ENCODE measurements at places on chromosomes 5 and 9.

DNA sequence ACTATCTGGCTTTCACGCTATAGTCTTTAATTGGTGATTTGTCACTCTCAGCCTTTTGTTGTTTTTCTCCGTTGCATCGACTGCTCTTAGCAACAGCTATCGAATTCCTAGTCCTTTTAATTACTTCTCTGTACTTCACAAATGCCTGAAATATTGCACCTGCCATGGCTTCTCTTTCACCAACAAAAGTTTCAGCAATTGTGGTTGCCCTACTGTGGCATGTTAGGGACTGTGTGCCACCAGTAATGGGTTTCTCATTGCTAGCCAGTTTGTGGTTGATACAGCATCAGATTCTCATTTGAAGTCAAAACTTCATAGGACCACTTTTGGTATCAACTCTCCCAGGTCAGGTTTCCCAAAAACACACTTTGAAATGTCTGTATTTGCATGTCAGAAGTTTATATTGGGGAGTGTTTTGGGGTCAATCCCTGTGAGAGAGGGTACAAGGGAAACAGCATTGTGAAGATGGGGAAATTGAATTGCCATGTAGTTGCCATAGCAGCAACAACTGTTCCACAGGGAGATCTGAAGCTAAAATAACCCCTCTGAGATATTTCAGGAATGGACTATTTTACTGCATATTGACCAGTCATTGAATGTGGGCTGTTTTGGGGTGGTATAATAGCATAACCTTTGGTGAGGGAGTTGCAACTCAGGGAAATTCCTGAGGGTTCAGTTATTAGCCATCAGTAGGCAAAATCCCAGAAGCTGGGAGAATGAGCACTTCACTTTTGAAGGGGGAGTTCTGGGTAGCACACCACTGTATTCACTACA is 99.2 kb downstream of the WDR70 start:
- no peak for DNase-seq

DNA sequence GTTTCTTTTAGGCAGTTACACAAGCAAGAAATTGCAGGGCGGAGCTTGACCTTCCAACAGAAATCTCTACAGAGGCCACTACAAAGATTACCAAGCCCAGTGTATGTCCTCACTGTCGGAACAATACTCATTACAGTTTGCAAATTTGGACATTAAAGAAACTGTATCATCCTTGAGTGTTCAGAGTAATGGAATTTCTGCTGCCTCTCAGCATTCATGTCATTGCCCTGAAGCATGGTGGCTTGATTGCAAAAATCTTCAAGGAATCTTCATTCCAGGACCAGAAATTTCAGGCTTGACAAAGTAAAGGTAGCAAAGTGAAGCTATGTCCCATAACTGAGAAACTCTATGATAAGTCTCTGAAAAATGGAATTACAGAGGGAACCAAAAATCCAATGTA is 134.6 kb upstream of the MAP3K1 start:
- DNase-seq, result no peak

DNA sequence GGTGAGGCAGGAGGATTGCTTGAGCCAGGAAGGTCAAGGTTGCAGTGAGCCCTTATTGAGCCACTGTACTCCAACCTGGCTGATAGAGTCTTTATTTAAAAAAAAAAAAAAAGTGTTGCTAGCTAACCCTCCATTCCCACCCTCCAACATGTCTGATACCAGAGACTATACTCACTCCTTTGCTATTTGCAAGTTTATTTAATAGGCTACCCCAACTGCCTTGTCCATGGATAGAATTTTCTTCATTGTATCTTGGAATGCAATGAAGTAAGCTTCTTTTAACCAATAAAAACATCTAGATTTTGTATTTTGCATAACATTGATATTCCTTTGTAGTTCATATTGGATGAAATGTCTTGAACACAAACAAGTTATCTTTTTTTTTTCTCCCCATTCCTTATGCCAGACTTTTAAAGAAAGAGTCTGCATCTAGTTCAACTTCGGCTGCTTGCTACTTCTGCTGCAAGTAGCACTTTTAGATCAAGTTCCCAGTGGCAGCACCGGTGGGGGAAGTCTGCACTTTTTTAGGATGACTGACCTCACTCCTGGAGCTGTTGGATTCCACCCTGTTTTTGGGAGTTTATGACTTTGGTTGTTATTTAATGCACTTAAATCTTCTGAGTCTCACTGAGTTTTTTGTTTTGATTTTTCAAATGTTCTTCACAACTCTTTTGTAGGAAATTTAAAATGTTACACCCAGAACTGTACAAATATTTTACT is 112.5 kb downstream of the UHRF2 start:
- no peak for DNase-seq

- DNase-seq, result no peak
These were observed 338.6 kb downstream of the PTPRD start for GRCh38 chr9:10274175-10274574.

DNA sequence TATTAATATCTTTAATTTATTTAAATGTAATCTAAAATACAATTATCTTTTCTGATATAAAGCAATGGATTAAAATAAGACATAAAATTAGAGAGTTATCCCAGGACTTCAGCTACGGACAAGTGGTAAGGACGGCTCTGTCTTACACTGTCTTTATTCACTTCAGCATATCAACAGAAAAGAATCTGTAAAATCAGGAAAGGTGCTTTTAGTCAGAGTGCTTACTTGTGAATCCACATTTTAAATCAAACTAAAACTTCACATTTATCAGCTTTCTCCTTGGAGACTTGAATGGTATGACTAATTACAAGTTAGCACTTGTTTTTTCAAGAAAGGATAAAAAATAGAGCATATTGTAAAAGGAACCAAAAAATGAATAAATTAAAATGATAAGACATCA is 39.3 kb downstream of the ST8SIA4 start:
- DNase-seq, result no peak

- no peak for DNase-seq
These were observed 304.7 kb upstream of the CLINT1 start for GRCh38 chr5:158163451-158164295.

DNA sequence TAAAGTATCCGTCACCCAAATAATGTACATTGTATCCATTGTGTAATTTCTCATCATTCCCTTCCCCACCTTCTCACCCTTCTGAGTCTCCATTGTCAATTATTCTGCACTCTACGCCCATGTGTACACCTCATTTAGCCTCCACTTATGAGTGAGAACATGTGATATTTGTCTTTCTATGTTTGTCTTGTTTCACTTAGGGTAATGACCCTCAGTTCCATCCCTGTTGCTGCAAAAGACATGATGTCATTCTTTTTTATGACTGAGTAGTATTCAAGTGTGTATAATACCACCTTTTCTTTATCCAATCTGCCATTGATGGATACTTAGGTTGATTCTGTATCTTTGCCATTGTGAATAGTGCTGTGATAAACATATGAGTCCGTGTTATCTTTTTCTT is 4.9 kb upstream of the SPATA31C2 start:
- DNase-seq, result no peak

DNA sequence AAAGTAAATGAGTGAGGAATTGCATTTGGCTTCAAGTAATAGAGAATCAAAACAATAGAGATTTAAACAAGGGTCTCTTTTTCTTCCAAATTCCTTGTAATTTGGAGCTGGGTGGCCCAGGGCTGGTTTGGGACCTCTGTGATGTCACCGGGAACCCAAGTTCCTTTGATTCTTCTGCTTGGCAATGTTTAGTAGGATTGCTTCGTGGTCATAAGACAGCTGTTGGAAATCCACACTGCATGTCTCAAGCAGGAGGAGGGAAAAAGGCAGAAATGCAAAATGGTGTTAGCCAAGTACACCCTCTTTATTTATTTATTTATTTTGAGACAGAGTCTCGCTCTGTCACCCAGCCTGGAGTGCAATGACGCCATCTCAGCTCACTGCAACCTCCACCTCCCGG is 72.6 kb upstream of the IL12B start:
- DNase-seq, result no peak

DNA sequence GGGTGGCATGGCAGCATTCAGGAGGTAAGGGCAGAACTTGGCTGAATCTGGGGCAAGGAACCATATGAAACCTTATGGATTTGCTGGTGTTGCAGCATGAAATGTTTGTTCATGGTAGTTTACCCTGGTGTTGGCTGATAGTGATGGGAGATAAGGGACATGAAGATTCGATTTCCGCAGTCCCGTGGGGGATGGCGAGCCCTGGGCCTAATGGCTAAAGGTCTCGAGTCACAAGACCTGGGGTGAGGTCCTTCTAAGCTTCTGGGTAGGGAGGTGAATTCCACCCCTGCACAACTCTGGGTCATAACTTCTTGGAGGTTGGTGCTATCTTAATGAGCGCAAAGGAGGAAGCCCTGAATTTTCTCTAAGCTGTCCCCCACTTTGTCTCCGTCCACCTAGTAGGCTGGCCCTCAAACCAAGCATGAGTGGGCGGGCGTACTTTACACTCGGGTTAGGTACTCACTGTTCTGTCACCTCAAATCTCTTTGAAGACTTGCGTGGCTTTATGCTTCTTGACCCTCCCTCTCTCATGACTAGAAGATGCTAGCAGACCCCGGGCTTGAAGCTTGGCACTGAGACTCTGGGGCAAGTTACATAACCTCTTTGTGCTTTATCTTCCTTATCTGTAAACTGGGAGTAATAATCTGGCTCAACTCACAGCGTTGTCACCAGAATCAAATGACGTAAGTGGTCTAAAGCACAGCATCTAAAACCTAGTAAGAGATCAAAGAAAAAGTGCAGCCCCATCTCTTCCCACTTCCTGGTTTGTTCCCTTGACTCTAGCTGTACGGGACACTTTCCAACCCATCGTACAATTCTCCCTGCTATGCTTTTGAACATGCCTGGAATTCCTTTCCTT is 72.5 kb downstream of the BASP1 start:
- no peak for DNase-seq

DNA sequence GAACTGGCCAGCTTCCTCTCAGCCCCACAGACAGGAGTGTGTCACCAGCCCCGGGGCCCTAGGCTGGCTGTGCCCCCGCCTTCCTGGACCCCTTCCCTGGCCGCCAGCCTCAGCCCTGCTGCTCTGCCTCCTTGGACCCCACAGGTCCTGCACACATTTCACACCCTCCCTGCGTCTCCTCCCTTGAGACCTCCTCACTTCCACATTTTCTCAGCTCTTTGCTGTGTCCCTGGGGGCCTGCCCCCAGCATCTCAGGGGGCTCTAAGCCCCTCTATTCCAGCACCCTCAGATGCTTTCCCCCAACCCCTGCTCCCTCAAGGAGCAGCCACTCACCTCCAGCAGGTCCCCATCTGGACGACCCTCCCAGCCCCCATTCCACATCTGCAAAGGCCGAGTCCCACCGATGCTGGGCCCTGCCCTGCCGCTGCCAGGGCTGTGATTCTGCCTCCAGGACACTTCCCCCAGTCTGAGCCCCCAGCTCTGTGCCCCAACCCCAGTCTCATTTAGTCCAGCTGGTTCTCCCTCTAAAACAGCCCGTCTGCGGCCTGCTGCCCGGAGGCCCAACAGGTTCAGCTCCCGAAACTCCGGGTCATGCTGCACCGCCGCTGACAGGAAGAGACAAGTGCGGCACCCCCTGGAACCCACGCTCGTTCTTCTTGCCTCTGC is 4.2 kb downstream of the SLC34A3 start:
- DNase-seq, result no peak

DNA sequence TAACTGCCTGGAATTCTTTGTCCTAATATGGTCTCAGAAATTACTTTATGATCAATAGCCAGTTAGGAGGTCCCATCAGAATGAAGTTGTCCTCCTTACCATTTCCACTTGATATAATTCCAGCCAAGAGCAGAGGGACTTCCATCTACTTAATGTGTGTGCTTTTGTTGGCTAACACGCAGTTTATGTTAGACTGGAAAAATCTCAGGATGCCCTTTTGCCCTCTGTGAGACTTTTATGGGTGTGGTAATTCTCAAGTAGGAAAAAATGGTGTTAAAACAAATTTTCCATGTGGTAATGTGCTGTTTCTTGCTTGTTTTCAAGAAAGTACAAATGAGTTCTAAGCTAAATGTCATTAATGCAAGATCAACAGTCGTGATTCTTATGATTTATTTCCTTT is 327.1 kb downstream of the MTRR start:
- DNase-seq, result no peak

- no peak for DNase-seq
These were observed 147.5 kb downstream of the CAAP1 start for GRCh38 chr9:26745111-26745510.

- no peak for DNase-seq
These were observed 24.8 kb upstream of the SMC2 start for GRCh38 chr9:104069288-104069687.

DNA sequence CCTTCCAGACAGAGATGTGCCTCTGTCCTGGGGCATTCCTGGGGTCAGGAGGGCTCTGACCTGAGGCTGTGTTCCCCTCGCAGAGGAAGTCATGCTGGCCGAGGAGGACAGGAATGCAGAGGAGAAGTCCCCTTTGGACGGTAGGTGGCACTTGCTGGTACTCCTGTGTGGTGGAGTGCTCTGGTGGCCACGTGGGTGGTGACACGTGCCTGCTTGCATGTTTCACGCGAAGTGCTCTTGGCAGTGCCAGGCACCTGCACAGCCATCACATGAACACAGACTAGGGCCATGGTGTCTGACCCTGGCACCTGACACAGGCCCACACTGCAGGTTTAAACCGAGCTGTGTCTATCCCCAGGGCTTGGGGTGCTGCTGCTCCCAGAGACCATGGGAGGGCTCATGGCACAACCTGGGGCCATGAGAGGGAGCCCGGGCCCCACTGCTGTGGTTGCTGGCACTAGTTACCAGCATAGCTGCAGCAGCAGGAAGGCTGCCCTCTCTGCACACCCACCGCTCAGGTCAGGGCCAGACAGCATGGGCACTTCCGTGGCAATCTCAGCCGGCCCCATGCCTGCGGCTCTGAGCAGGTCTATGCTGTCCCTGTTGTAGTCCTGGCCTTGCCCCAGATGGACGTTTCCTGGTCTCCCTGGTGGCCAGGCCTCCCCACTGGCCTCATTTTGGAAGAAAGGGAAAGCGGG is 79.3 kb downstream of the CACNA1B start:
- no peak for DNase-seq

DNA sequence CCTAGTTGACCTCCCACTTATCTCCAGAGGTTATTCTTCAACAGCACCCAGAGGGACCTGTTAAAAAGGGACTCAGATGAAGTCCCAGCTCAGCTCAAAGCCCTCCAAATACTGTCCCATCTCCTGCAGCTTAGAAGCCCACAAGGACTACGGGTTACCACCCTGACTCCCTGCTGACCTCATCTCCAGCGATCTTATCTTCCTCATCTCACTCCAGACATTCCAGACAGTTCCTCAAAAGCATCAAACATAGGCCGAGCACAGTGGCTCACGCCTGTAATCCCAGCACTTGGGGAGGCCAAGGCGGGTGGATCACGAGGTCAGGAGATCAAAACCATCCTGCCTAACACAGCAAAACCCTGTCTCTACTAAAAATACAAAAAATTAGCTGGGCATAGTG is 263.8 kb upstream of the TLE4 start:
- DNase-seq, result no peak

DNA sequence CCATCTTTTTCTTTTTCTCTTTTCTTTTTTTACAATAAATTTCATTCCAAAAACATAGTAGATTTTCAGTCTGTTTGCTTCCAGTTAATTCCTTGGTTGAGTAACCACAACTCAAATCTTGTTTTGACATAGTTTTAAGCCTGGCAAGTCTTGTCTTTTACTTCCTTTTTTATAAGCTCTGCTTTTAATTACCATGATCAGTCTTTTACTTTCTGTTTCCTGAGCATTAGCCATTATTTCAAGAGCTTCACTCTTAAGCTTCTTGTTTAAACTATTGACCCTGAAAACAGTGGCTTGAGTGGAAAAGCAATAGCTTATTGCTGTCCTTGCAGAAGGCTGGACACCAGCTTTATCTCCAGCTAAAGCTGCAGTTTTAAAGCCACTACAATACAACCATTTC is 1363.3 kb downstream of the MAT2B start:
- no peak for DNase-seq

All from HuH-7.5 (cell line).